ENCODE measurements at places on chromosomes 7 and 10. TPM values are rescaled to one million over a fixed set of nuclear protein-coding genes. Genes with fewer than 3 reads are reported as not detected.

The ST7 gene
- total RNA-seq: 25.3 TPM

The TNS3 gene
- total RNA-seq: 64.3 TPM

The RPEL1 gene
- under 0.01 TPM for total RNA-seq

The ARPC1A gene
- total RNA-seq: 327 TPM

The SLC25A28 gene
- 9.2 TPM for total RNA-seq

The FAM24B gene
- 1.6 TPM for total RNA-seq
